ENCODE measurements at places on chromosomes 7 and 10.

DNA sequence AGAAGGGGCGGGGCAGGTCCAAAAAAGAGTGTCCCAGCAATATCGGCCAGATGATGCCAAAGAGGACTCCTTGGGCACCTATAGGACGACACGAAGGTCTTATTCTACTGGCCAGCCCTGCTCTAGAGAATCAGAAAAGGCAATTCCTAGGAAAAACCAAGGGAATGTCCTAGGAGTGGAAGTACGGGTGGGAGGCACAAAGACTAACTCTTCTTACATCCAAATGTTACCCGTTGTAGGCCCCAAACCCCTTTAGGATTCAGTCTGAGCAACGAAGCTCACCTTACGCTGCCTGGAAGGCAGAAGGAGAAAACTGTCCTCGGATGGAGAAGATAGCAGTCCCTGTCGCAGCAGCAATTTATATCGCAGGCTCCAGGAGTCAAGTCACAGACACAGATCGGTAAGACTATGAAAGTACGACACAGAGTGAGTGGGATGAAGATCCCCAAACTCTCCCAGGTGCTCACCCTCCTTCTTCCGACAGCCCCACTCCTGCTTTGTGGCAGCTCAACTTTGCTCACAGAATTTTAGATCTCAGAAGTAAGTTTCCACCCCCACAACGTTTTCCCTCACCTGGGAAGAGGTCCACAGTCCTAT lies 558 bp downstream of the TCTN3 start:
- DNase-seq = no peak

DNA sequence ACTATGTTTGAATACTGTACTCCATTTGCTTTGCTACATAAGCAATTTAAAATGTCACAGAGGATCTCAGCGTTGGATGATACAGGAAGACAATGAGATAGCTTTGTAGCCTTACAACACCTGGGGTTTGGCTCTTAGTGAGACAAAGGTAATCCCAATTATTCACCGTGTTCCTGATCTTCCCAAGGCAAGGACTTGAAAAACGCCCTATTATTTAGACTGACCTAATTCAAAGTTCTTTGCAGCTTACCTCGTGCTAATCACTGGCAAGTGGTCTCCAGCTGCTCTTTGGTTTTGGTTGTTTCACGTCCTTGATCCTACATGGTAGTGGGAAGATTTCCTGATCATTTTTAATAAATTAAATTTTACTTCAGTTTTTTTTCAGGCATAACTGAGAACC lies 23.0 kb upstream of the C7orf33 start:
- no peak for DNase-seq

DNA sequence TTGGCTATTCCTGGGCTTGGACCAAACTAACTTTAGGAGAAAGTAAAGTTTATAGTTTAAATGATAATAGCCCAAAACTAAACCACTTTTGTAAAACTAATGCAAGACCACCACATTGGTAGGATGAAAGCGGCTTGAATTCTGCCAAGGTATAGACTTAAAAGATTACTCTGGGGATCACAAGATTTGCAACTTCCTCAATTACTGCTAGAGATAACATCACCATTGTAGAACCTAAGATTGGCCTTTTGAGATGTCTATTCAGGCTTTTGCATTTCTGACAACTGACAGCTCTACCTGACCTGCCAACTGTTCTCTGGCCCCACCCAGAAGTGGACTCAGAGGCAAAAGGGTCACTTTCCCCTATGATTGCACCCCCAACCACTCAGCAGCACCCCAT lies 162.4 kb downstream of the TNS3 start:
- DNase-seq = no peak

GRCh38 chr7:120603366-120603765 lies 254.6 kb downstream of the TSPAN12 start:
- DNase-seq = no peak

GRCh38 chr10:118793545-118793944 lies 38.8 kb upstream of the CACUL1 start:
- DNase-seq = no peak

GRCh38 chr10:102565793-102566192 lies 62.0 kb downstream of the SUFU start:
- DNase-seq = no peak

DNA sequence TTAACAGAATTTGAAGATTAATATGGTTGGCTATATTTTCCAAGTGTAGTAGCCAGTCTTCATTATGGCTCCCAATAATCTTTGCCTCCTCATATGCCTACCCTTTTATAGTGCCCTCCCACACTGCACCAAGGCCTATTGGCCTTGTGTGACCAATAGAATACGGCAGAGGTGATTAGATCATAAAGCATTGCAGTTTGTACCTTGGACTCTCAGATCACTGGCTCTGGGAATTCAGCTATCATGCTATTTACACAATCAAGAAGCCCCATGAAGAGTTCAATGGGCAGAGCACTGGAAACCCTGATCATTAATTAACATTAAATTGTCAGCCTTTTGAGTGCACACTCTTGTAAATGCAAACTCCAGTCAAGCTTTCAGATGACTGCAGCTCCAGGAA lies 154.5 kb upstream of the MAGI2 start:
- no peak for DNase-seq

DNA sequence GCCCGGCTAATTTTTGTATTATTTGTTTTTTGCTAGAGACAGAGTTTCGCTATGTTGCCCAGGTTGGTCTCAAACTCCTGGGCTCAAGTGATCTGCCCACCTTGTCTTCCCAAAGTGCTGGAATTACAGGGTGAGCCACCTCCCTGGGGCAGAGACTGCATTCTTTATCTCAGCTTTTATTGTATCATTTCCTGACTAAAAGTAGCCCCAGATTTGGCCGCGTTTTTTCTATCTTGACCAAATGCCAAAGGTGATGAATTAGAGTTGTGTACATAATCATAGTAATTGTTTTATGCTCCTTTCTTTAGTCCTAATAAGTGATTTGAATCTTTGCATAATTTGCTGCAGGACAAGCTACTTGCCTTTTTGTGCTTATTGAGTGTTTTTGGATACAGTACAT lies 3.1 kb upstream of the SMNDC1 start:
- no peak for DNase-seq

DNA sequence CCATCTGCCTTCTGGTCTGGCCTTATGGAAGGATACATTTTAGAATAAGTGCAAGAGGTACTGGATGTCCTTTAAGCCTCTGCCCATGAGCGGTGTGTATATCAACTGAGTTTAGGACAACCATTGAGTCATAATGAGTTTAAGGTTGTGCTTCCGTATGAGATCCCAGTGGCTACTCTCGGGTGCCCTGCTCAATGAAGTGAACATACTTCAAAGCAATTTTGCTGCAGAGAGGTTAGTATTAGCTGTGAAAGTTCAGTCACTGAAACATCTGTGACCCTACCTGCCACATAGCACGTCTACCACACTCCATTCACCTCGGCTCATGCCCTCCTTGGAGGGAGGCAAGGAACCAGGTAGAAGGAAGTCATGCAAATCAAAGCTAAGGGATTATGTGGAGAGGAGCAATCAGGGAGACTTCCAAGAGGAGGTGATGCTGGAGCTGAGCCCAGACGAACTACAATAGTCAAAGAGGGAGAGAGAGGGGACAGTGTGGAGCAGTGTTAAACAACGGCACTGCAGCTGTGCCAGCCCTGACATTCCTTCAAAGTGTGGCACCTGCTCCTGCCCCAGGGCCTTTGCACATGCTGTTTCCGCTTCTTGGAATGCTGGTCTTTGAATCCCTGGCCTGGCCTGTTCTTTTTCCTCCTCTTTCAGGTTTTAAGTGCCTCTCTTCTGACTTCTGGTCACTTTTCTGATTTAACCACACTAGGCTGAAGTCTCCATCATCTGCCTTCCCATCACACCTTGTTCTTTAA lies 25.4 kb downstream of the BTBD16 start:
- no peak for DNase-seq

DNA sequence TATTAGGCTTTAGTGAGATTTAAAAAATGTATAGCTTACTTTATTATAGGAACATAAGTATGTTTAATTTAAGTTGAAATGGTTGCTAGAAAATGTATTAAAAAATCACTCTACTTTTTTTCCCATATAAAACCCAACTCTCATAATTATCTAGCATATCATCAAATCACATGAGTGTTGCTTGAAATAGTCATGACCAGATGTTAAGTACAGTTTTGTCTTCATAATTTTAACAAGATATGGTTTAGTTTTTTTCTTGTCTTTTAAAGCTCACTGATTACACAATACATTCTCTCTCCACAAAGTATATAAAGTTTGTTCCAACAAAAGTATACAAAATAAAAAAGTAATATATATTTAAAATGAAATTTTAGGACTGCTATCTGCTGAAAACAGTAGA lies 82.8 kb downstream of the HGF start:
- no peak for DNase-seq

DNA sequence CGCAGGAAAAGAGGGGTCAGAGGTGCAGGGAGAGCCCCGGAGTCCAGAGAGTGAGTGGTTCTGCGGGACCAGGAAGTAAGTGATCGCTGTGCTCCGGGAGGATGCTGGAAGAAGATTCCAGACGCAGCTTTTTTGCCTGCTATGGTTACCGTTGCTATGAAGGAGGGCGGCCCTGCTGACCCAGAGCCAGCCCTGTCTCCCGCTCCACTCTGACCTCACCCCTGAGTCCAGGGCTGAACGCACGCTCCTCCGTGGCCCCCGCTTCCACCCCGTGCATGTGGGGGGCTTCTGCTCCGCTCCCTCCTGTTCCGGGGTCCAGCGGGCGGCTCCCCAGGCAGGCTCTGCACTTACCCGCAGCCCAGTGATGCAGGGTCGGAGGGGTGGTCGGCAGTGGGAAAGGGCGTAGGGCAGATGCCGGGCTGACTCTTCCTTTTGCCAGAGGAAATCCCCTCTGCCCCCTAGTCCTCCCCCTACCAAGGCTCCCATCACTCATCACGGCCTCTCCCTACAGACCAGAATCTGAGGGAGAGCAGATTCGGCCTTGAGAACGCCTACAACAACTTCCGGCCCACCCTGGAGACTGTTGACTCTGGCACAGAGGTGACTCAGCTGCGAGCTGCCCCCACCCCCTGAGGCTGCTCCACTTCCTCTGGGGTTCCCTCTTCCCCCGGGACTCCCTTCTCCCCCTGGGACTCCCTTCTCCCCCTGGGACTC lies 2.7 kb upstream of the MUC17 start:
- DNase-seq = peak; percentile 87

DNA sequence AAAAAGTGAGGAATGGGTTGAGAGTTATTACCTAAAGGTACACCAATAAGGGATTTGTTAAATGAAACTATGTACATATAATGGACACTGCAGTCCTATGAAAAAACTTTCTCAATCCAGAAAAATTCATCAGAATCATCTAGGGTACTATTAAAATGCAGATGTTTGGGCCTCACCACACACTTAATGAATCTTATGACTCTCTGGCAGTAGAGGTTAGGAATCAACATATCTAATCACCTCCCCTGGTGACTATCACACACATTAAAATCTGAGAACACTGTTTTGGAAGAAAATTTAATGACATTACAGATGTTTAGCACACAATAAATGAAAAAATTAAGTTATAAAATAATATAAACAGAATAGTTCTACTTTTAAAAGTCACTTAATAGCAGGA lies 32.1 kb downstream of the BAZ1B start:
- no peak for DNase-seq

GRCh38 chr7:85823396-85824080 lies 636.7 kb upstream of the SEMA3D start:
- no peak for DNase-seq

DNA sequence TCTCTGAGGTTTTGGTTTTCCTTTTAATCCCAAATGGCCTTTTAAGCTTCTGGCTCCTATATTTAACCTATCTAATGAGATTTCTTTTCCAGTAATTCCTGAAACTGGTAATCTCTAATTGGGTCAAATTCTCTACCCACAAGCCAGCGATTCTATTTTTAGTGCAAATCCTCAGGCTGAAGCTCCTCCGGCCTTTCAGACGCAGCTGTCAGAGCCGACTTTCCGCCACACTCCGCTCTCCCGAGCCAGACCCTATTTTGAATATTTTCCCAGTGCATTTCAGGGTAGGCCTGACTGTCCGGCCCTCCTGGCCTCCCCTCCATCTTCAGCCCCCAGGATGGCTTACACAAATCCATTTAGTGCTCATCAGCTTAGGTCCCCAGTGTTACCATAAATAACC lies 9.7 kb upstream of the ADCY1 start:
- DNase-seq = no peak
